Calu3 (cell line): ENCODE measurements at places on chromosomes 16 and 17. TPM values are rescaled to one million over a fixed set of nuclear protein-coding genes. Genes with fewer than 3 reads are reported as not detected.

Gene ABI3
- total RNA-seq, result not detected in 2 replicates

Gene C16orf89
- not detected in 2 replicates for total RNA-seq

DNA sequence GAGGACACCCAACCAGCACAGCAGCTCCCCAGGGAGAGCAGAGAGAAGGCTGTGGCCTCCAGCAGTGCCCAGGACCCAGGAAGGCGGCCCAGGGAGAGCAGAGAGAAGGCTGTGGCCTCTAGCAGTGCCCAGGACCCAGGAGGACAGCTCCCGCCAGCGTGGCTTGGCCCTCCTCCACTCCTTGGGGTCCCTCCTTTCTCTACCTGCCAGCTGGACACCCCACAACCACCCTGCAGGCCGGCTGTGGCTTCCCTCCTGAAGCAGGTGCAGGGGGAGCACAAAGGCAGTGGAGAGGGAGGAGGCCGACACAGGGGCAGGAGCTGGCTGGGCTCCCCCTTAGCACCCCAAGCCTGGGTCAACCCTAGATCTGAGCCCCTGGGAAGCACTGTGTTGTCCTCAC, 54.1 kb upstream of the FASN start:
- DNase-seq, result no peak

DNA sequence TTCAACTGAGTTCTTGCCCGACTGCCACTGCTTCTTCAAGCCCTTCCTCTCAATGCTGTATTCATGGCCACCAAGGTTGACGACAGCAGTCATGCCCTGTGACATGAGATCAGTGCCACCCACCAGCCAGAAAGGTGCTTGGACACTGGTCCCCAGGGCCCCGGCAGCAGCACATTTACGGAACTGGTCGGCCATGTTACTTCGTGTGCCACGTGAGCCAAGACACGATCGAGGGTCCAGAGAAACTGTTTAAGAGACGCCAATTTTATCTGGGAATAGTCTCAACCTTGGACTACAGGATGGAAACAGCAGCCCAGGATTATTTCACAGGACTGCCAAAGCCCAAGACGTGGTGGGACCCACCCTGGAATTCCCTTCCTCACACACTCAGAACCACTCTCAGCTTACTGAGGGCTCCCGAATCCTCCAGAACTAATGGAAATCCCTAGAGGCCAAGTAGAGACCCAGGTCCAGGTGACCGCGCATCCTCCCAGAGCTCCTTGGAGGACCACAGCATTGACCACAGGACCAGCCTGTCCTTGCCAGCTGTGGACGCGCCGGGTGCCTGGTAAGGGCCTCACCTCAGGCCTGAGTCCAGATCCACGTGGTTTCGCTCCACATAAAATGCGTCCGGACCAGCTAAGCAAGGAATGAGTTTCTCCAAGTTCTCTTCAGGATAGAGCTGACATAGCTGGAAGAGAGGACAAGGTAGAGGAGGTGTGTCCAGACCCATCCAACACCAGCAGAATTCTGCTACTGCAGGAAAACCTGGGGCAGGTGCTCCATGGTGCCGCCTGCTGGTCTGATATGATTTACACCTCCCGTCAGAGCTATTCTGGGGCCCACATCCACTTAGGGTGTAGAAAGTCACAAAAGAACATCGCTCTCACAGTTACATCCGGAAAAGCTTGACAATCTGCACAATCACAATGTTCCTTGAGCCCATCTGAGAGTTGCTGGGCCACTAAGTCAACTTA, 28.2 kb downstream of the MAP1LC3B start:
- peak; percentile 41 for DNase-seq

- DNase-seq, result no peak
These were observed 152.1 kb downstream of the PHKB start for GRCh38 chr16:47613251-47613650.

- DNase-seq, result no peak
These were observed 7.1 kb downstream of the NHERF1 start for GRCh38 chr17:74755533-74755932.
